Neural progenitor cell (in vitro differentiated cells): ENCODE measurements at places on chromosomes 2 and 18. TPM values are rescaled to one million over a fixed set of nuclear protein-coding genes. Genes with fewer than 3 reads are reported as not detected.

The VWA3B gene
- total RNA-seq: not detected in 2 replicates

The EVA1A gene
- 2.8 and 3.6 TPM in 2 replicates for total RNA-seq

The SYT4 gene
- 0.02 and 0.06 TPM in 2 replicates for total RNA-seq

The ACSL3 gene
- total RNA-seq: 80.6 and 106 TPM in 2 replicates

The CHRND gene
- 0.19 TPM in 1 of 2 replicates, not detected in the other for total RNA-seq

The CYP27C1 gene
- total RNA-seq: 3.0 and 3.8 TPM in 2 replicates

The SLC9A2 gene
- total RNA-seq: 0.06 TPM in 1 of 2 replicates, not detected in the other

The PRSS56 gene
- total RNA-seq: not detected in 2 replicates

The CD226 gene
- 0.06 TPM in 1 of 2 replicates, not detected in the other for total RNA-seq

The SNTG2 gene
- total RNA-seq: 1.1 and 5.5 TPM in 2 replicates

The ARHGEF33 gene
- total RNA-seq: 0.19 and 2.5 TPM in 2 replicates

The WDR75 gene
- total RNA-seq: 85.3 and 121 TPM in 2 replicates

The DHRS9 gene
- total RNA-seq: not detected in 2 replicates

The APOB gene
- 0.34 and 0.47 TPM in 2 replicates for total RNA-seq

The KCNJ13 gene
- total RNA-seq: 19.6 and 21.9 TPM in 2 replicates

The RIT2 gene
- not detected in 2 replicates for total RNA-seq

The TMEM247 gene
- not detected in 2 replicates for total RNA-seq

The SMARCAL1 gene
- 21.9 and 30.3 TPM in 2 replicates for total RNA-seq

The ACKR3 gene
- total RNA-seq: 0.71 and 1.6 TPM in 2 replicates

The MREG gene
- 11.0 and 19.1 TPM in 2 replicates for total RNA-seq

The YPEL5 gene
- 36.1 and 66.4 TPM in 2 replicates for total RNA-seq
